ENCODE measurements at places on chromosomes 6 and 20.
A peak's percentile ranks its signal among the peaks of the same experiment; 100 is the strongest.

- no peak for DNase-seq
Measured at GRCh38 chr6:108902382-108902792, 54.2 kb downstream of the ARMC2 start.

- DNase-seq = no peak
Measured at GRCh38 chr6:106745197-106745770, 115.9 kb downstream of the QRSL1 start.

- no peak for DNase-seq
Measured at GRCh38 chr6:12351672-12352071, 61.5 kb downstream of the EDN1 start.

DNA sequence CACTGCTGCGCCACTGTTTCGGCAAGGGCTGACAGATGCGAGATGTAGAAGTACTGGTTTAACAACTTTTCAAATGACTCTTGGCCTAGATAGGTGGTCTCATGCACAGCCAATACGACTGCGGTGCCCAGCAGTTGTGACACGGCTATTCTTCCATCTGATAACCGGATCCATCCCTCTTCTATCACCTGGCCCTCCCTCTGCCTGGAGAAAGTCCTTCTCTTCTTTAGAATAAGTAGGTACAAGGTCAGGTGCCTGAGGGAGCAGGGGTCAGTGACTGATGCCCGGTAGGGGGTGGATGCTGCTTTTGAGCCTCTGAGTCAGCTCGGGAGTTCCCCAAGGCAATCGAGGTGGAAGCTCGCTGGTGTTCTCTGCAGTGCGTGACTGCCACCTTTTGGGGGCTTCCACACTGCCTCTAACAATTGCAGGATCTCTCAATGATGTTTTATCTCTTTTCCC, 166.8 kb upstream of the GRIK2 start:
- peak; percentile 25 for DNase-seq

- no peak for DNase-seq
Measured at GRCh38 chr6:97427648-97428047, 144.6 kb upstream of the MMS22L start.

GRCh38 chr6:85419046-85419759, 30.7 kb upstream of the NT5E start:
- DNase-seq = no peak

DNA sequence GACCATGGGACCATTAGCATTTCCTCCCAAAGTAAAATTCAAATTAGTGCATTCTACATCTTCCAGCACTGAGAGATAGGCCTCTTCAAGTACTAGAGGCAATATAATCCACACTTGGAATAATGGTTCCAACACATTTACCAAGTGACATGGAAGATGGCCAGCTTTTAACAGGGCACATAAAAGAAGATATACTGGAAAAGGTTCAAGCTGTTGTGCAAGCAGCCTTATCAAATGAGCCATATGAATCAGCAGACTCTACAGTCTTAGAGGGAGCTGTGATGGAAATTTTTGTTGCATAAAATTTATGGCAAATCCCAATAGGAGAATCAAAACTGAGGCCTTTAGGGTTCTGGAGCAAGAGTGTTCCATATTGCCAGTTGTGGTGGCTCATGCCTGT, 526.6 kb upstream of the IRAK1BP1 start:
- no peak for DNase-seq

GRCh38 chr6:57141451-57142177, 30.5 kb upstream of the BAG2 start:
- DNase-seq = no peak

GRCh38 chr20:1803932-1804501, 91.2 kb upstream of the SIRPA start:
- DNase-seq = no peak

DNA sequence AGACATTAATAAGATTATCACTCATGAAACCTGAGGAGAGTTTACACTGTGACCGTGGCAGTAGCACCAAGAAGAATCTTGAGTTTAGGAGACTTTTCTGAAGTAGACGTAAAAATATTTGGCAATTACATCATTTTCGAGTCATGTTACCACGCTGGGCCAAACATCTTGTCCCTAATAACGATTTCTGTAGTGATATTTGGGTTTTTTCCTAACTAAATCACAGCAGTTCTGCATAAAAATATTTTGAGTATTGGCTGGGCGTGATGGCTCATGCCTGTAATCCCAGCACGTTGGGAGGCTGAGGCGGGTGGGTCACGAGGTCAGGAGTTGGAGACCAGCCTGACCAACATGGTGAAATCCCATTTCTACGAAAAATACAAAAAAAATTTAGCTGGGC, 262.4 kb downstream of the PHF3 start:
- DNase-seq = no peak

All from stimulated activated naive CD8-positive, alpha-beta T cell treated with anti-CD3 and anti-CD28 coated beads, Interleukin-15, amount 100 ng/mL, for 72 hours (primary cell).